GM23248 (cell line): ENCODE measurements at places on chromosomes 6 and 20.

GRCh38 chr20:53831812-53832211 lies 238.2 kb upstream of the ZNF217 start:
- no peak for DNase-seq

DNA sequence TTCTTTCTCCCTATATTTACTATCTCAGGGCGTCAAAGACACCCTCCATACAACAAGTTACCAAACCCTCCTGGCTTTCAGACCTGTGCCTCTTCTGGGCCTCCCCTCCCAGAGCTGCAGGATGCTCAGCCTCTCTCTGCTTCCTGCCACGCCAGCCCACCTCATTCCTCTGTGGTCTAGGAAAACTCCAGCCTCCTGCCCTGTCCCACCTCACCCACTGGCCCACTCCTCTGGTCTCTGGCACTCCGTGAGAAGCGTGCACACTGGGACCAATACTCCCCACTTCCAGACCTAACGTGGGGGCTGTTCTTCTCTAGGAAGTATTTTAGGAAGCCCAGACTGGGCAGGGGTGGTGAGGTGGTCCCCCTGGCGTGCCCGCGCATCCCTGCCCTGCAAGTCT lies 9.7 kb downstream of the AGPAT4 start:
- DNase-seq, result no peak

DNA sequence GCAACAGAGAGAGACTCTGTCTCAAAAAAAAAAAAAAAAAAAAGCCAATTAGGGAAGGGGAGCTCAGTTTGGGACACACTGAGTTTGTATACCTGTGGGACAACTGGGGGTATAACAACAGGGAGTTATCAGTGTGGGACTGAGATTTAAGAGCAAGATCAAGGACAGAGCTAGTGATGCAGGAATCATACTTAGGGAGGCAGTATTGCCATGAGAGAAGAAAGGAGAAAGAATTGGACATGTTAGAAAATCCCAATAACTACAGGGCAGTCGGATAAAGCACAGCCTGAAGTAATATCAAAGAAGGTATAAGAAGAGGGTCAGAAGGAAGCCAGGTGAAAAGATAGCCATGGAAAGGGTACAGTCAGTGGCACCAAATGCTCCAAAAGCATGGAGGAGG lies 121.2 kb downstream of the PTPRT start:
- DNase-seq, result no peak

- DNase-seq, result no peak
These were observed 94.5 kb downstream of the TPBG start for GRCh38 chr6:82458147-82458546.

DNA sequence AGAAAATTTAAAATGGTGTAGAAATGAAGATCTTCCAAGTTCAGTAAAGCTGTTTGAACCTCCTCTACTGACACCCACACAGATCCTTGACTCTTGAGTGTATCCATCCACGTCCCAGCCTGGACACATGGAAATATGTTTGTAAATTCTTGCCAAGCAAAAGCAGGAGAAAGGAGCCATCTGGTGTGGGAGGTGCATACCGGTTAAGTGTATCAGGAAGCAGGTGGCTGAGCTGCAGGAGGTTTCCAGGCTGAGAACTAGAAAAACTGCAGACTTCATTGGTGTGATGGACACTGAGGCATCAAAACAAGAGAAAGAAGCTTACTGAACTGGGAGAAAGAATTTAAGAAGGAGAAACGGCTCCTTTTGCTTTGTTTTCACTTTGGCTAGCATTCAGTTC lies 229.9 kb upstream of the GRIK2 start:
- DNase-seq, result no peak

DNA sequence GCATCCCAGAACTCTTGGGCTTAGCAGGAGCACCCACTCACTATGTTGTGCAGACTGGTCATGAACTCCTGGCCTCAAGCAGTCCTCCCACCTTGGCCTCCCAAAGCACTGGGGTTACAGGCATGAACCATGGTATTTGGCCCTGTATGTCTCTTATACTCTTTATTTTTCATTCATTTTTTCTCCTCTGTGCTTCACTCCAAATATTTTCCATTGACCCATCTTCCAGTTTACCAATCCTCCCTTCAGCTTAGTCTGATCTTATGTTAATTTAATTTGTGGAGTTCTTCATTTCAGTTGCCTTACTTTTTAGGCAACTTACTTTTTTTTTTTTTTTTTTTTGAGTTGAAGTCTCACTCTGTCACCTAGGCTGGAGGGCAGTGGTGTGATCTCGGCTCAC lies 79.5 kb downstream of the EZR start:
- no peak for DNase-seq

DNA sequence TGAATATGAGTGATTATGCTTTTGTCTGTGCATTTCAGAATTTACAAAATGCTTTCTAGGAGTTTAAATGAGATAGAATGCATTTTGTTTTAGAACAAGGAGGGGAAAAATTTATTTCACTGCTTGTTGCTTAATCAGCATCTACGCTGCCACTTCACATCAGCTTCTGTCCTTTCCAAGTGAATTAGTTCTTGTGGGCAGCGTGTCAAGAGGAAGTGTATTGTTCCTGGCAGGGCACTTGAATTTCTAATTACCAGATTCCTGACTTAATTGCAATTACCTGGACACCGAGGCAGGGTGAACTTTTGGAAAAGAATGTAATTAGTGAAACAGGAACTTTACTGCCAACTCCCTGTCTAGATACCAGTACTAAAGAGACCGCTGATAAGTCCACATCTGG lies 263.5 kb downstream of the TMEM242 start:
- DNase-seq, result peak; percentile 26

- no peak for DNase-seq
These were observed 52.3 kb downstream of the SOBP start for GRCh38 chr6:107542192-107542668.

DNA sequence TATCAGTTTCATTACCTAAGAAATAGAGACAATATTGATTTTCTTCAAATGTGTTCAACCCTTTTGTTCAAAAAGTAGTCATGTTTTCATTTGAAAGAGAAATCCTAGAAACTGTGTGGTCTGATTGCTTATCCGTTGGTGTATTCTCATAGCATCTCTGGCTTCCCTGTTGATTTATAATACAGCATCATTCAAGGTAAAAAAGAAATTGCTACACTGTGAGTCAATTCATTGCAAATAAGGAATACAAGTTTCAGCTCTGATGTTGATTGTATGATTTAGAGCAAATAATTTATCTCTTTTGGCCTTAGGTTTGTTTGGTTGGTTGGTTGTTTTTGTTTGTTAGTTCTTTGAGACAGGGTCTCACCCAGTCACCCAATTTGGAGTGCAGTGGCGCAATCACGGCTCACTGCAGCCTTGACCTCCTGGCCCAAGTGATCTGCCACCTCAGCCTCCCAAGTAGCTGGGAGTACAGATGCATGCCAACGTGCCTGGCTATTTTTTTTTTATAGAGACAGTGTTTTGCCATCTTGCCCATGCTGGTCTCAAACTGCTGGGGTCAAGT lies 185.5 kb upstream of the TNFAIP3 start:
- no peak for DNase-seq

- DNase-seq, result no peak
These were observed 25.0 kb downstream of the ASCC3 start for GRCh38 chr6:100856146-100856545.

GRCh38 chr20:36149469-36149868 lies 5.1 kb upstream of the EPB41L1 start:
- DNase-seq, result no peak

- DNase-seq, result no peak
These were observed 229.3 kb downstream of the CLIC5 start for GRCh38 chr6:45786355-45786781.

DNA sequence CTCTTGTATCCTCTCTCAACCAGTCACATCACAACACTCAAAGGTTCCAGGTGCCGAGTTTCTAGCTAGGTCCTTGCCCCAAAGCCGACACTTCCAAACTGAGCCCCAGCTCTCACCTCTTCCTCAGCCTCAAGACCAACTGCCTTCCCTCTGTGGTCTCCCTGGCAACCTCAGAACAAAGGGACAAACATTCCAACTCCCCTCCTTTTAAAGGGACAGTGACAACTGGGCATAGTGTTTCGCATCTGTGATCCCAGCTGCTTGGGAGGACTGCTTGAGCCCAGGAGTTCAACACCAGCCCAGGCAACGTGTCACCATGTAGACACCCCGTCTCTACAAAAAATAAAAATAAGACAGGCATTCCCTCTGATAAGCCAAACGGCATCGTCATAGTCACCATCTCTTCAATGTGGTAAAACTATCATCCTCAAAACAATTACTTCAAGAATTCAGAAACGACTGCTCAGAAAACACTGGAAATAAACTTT lies 11.3 kb downstream of the DIDO1 start:
- peak; percentile 52 for DNase-seq

DNA sequence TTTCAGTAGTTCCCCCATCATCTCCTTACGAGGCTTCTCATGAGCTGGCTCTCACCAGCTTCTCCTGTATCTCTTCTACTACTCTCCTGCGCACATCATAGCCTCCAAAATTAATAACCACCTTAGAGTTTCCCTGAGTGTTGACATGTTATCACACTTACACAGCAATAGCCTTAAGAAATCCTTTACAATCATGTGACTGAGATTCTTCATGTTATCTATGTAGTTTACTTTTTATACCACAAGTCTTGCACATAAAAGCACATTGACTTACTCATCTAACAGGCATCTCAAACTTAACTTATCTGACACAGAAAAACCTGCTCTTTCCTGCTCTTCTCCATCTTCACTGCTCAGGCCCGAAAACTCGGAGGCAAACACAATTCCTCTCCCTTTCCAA lies 103.7 kb upstream of the TAB2 start:
- DNase-seq, result peak; percentile 20
